ENCODE measurements at places on chromosomes 3 and 15.

- no peak for DNase-seq
Observed at GRCh38 chr3:175411946-175412345, 552.8 kb downstream of the NAALADL2 start.

DNA sequence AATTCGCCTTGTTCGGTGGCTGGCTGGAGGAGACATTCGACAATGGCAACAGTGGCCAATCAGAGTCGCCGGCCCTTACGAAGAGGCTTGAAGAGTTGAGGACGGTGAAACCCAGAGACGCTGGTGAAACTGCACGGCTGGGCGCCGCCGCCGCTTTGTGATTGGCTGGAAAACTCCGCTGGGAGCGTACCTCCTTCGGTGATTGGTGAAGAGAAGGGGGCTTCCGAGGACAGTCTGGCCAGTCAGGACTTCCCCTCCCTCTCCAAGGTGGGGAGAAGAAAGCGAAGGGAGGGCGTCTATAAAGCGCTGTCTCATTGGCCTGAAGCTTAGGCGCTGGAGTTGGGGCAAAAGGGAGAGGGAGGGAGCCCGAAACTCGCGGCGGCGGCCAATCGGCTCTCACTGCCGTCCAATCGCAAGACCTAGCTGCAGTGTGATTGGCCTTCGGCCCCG, 554 bp upstream of the GSK3B start:
- peak; percentile 100 for DNase-seq

DNA sequence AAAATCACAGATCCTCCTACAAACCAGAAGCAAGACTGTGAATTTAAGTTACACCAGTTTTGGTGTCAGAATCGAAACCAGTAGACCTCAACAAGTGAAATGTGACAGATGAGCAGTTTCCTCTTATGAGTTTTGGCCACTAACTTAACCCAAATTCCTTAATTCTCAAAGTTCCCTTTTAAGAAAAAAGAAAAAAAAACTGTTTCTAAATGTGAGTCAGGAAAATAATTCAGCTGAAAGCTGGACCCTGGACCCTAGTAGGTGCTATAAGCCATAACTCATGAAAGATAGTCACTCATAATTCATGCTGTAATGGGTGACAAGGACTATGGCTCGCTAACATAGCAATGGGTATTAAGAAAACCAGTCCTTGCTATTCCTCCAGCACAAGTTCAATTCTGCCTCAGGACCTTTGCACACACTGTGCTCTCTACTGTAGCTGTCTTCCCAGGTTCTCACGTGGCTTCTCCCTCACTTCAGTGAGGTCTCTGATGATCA, 9.0 kb upstream of the THRB start:
- no peak for DNase-seq

GRCh38 chr3:71849681-71850080, 64.7 kb upstream of the PROK2 start:
- DNase-seq = no peak

DNA sequence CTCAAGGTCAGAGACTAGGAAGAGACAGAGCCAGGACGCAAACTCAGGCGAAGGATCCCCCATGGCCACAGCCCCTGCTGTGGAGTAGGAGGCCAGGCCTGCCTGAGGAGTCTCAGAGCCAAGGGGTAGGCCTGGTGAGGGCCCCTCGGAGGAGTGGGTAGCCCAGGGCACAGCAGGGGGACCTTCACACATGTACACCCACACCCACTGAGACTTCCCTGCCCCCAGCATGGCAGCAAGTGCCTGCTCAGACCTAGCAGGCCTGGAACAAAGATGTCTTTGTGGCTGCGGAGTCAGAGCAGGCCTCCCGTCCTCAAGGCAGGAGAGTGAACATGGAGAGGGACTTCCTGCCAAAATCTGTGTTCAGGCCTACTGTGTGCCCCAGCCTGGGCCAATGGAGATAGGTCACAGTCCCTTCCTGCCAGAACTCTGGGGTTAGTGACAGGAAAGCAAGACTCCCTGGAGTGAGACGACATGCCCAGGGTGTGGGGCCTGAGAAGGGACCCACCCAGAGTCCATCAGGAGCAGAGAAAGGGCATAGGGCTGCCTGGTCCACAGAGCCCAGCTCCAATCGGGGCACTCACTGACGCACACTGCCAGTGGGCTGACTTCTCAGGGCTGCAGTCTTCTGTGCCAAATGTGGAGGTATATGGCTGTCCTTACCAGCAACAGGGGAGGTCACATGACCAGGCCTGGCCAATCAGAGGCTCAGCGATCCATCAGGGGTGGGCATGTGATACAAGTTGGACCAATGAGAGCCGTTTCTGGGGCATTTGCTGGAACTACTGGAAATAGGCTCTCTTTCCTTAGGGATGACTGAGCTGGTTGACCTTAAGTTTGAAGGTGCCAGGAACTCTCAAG, 2.3 kb downstream of the GRIP2 start:
- DNase-seq = peak; percentile 9

GRCh38 chr15:51368751-51369450, 27.4 kb downstream of the GLDN start:
- DNase-seq = no peak

GRCh38 chr3:72336821-72337479, 511.3 kb downstream of the SHQ1 start:
- no peak for DNase-seq
